Left cardiac atrium (tissue), 4 donors: ENCODE measurements at places on chromosomes 1 and 21.

- DNase-seq, result peak; percentile 55
These were observed 29.0 kb upstream of the CTBS start for GRCh38 chr1:84603223-84603622.

DNA sequence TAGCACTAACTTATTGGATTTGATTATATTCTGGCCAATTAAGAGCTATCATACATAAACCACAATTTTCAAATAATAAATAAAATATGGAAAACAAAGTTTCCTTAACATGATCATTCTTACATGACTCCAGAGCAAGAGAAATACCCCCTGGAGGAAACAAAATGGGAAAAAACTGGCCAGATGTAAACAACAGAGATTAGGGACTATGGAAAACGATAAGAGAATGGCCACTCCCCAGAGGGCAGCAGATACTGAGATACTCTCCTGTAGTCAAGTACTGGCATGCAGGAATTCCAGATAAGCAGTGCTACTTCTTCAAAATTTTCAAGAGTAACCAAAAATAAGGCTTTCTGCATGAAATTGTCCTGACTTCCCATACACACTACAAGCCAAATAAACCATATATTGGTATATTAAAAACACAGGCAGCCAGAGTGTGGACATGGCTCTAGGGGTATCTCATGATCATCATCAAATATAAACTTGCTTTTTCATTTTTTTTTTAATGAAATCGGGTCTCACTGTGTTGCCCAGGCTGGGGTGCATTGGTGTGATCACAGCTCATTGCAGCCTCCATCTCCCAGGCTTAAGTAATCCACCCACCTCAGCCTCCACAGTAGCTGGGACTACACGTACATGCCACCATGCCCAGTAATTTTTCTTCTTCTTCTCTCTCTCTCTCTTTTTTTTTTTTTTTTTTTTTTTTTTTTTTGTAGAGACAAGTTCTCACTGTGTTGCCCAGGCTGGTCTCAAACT is 118.5 kb downstream of the EIF4G3 start:
- no peak for DNase-seq

DNA sequence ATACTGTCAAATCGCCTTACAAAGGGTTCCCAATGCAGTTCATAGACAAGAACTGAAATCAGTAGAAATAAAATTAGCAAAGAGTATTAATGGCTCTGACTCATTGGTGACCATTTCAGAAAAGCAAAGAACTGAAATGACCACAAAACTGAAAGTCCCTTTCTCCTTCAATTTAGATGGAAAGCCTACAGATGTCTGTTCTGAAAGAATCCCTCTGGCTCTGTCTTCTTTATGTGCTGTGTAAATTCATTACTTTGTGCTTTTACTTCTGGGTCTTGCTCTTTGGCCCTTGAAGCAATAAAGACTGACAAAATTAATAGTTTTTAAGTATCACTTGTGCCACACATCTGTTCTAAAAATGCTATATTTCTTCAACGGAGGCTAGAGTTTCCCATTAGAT is 62.7 kb upstream of the GPR89A start:
- no peak for DNase-seq

GRCh38 chr1:109641861-109642260 is 14.0 kb upstream of the GSTM4 start:
- DNase-seq, result no peak

DNA sequence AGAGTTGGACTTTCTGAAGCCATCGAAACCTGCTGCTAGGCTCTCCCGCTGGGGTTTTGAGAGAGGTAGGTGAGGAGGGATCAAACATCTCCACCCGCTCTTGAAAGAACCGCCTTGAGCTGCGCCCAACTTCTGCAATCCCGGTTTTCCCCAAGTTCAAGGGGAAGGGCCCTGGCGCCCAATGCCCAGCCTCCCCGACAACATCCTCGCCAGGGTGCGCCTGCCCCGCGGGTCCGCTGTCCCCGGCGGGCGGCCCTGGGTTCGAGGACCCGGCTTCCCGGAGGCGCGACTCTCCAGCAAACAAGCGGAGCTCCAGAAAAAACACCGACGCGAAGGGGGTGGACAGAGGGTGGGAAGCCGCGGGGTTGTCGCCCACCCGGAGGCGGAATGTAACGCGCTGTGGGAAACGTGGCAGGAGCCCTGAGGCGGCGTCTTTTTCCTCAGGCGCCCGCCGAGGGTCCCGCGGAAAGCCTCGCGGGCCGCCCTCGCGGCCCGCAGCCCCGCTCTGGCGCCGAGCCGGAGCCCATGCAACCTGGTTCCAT is 607 bp downstream of the BTG3 start:
- peak; percentile 51 for DNase-seq

DNA sequence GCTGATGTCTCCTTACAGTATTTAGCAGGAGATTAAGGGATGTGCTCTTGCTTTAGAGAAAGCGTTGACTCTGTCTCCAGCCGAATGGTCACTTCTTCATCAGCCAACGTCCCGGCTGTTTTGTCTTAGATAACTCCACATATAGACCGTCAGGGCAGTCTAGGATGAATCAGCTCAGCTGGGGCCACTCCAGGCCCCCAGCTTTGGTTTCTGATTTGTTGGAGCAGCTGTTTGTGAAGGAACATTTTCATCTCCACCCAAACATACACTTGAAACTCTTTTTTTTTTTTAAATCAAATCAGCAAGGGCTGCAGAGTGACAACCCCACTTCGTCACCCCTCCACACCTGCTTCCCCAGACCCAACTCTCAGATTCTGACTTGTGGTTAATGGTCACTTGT is 206.1 kb upstream of the GALNT2 start:
- no peak for DNase-seq

- no peak for DNase-seq
These were observed 948 bp downstream of the SEMA4A start for GRCh38 chr1:156154317-156154749.

- no peak for DNase-seq
These were observed 4.5 kb downstream of the LCE2D start for GRCh38 chr1:152667648-152668047.

DNA sequence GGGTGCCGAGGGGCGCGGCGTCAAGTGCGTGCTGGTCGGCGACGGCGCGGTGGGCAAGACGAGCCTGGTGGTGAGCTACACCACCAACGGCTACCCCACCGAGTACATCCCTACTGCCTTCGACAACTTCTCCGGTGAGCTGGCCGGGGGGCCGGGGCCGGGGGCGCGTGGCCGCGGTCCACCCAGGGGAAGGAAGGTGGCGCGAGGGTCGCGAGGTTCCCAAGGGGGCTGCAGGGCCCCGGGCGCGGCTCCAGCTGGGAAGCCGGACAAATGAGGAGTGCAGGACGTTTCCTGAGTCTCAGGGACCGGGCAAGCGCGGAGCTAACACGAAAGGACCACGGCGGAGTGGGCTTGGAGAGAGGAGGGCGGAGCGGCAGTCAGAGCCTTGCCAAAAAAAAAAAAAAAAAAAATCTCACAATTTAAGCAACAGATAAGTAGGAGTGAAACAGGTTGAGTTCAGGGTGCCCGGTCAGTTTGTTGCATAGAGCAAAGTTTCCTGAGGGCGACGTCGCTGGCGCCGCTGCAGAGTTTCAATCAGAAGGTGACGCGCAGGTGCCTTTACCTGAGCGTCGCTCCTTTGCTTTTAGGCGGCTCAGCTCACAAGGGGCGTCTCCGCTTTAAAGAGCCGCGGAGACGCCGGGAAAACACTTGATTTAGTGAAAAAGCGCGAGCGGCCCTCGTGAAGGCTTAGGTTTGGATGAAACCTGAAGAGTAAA is 750 bp downstream of the RHOU start:
- peak; percentile 64 for DNase-seq

DNA sequence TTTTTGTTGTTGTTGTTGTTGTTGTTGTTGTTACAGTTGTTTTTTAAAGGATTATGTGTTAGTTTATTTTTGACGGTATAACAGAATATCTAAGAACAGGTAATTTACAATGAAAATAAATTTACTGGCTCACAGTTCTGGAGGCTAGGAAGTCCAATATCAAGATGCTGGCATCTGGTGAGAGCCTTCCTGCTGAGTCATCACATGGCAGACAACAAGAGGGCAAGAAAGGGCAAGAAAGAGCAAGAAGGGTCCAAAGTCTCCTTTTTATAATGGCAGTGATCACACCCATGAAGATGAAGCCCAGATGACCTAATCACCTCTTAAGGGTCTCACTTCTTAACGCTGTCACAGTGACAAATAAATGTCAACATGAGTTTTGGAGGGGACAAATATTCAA is 142.1 kb downstream of the NEGR1 start:
- DNase-seq, result no peak

DNA sequence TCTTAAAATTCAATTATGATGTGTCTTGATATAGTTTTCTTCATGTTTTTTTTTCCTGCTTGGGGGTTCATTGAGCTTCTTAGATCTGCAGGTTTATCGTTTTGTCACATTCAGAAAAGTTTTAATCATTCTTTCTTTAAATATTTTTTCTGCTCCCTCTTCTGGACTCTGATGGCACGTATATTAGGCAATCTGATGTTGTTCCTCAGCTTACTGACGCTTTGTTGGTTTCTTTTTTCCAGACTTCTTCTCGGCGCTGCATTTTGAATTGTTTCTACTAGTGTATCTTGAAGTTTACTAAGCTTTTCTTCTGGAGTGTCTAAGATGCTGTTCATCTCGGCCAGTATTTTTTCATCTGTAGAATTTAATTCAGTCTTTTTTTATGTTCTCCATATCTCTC is 44.8 kb upstream of the FMOD start:
- DNase-seq, result no peak

GRCh38 chr1:5928714-5929400 is 63.4 kb downstream of the NPHP4 start:
- DNase-seq, result no peak

GRCh38 chr21:37259426-37259825 is 7.7 kb downstream of the VPS26C start:
- no peak for DNase-seq

DNA sequence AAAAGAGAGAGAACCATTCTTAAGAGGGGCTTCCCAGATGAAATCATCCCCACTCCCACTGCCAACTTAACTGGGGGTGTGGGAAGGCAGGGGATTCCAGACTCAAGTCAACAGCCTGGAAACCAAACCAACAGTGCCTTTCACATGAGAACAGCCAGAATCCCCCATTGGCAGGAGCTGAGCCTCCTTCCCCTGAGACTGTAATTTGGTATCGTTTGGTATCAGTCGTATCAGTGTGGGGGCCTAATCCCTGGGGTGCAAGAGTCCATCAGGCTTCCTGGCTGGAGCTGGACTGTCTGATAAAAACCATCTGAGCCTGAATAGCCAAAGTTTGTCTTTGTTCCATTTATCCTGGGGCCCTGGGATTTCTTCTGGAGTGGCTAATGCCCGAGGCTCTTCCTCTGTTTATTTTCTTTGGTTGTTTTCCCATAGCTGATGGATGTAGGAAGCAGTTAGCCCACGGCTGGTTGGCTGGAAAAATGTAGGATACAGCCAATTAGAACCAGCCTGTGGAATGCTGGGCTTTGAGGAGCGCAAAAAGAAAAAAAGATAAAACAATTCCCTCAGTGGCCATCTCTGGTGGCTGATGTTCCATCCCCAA is 84.6 kb downstream of the LAMC2 start:
- DNase-seq, result peak; percentile 56

DNA sequence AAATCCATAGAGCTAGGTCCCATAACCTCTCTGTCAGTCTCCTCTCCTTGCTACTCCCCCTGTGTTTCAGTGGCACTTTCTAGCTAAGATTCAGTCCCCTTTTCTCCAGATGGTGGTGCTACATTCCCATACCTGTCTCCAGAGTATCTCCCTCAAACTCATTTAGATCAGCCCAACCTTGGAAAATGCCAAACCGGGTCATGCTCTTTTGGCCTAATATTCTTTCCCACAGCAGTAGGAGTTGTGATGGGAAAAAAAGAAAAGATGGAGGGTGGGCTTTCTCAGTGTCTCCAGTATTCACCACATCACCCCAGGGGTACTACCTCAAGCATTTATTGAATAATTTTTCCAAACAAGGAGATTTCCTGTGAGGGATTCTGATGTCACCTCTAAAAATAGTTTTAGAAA is 3.2 kb upstream of the RXFP4 start:
- no peak for DNase-seq

DNA sequence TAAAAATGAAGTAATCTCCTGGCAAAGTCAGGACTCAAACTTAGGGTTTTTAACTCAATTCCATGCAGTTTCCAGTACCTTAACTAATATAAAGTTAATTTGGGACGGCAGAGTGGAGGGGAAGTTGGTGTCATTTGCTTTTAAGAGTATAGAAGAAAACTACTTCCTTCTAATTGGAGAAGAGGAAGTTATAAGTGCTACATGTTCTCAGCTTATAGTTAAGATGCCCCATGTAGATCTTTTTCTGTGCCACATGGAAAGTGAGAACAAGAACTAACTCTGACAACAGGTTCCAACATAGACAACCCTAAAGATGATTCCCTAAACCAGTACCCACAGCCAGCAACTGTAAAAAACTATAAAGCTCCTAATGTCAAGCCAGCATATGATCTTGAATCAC is 11.5 kb downstream of the RRAGC start:
- no peak for DNase-seq

- no peak for DNase-seq
These were observed 141.7 kb upstream of the HOOK1 start for GRCh38 chr1:59672851-59673572.

DNA sequence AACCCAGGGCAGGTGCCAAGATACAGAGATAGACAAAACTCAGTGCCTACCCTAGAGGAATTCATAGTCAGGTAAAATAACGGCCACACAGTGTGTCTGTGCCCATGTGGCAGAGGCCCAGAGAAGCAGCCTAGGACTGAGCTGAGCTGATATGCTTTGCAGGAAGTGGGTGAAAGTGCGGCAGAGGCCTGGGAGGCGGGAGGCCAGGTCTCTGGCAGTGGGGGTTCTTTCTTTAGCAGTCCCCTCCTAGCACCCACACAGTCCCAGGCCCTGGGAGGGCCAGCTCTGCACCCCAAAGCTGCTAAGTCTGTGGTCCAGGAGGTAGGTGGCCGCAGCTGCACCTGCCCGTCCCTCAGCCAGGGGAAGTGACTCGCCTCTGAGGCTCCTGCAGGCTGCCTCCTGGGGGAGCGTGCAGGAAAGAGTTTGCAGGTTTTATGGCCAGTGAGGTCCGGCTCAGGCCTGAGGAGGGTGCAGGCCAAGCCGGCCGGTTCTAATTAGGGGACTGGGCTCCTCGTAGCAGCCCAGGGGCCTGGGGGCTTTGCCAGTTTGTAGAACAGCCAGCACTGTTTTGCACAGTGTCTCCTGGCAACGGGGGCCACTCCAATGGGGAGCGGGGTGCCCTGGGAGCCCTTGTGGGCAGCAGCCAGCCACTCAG is 107.9 kb downstream of the SPSB1 start:
- DNase-seq, result no peak

- DNase-seq, result no peak
These were observed 26.2 kb downstream of the C8A start for GRCh38 chr1:56880774-56881173.
